ENCODE measurements at places on chromosomes 5 and 9.

DNA sequence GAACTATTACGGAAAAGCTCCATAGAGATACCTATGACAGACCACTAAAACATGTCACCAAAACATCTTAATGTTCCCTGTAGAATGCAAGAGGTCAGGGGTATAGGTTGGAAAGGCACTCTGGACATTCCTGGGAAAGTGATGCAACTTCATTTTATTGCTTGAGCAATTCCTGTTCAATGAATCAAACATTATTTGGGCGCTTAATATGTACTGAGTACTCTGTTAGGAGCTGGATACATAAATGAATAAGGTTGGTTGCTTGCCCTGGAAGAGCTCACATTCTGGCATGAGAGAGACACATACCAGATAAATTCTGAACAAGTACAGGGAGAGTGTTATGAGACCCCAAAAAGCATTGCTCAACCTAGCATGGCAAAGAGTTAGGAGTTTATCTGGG, 408.9 kb upstream of the DMAC1 start:
- DNase-seq, result no peak

DNA sequence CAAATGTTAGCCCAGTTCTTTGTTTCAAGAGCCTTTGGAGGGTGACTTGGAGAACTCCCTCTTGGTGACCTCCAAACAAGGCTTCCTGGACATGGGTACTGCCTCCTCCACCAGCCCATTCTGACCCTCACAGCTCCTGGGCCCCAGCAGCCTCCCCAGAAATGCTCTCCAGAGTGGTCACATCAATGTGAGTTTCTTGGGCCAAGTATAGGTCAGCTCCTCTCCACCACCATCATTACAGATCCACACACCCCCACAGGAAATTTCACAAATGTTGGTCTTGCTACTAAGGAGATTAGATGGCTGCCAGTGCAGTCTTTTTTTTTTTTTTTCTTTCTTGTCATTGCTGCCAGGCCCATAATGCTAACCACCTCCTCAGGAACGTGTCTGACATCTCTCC, 410.7 kb downstream of the DTWD2 start:
- no peak for DNase-seq

GRCh38 chr5:165881259-165881658, 2375.8 kb downstream of the MAT2B start:
- no peak for DNase-seq

- peak; percentile 75 for DNase-seq
These were observed 136.1 kb upstream of the CLINT1 start for GRCh38 chr5:157994906-157995519.

DNA sequence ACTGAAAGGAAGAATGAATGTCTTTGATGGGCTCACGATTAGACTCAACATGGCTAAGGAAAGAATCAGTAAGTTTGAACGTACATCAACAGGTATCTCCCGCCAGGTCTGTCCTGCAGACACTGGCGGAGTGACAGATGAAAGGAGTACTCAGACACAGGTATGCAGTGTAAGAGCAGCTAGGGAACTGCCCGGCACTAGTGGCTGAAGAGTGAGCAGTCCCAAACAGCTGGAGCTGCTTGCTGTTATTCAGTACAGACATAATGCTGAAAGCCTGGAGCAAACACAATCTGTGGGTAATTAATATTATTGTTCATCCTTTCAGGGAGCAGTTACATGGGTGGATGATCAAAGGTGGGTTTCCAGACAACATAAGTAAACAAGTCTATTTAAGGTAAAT, 835.5 kb downstream of the TLE4 start:
- no peak for DNase-seq

Measured in Caco-2 (cell line).